LNCaP clone FGC (cell line): ENCODE measurements at places on chromosomes 2 and 18.

GRCh38 chr2:18408638-18409037 lies 151.8 kb downstream of the RDH14 start:
- no peak for DNase-seq

DNA sequence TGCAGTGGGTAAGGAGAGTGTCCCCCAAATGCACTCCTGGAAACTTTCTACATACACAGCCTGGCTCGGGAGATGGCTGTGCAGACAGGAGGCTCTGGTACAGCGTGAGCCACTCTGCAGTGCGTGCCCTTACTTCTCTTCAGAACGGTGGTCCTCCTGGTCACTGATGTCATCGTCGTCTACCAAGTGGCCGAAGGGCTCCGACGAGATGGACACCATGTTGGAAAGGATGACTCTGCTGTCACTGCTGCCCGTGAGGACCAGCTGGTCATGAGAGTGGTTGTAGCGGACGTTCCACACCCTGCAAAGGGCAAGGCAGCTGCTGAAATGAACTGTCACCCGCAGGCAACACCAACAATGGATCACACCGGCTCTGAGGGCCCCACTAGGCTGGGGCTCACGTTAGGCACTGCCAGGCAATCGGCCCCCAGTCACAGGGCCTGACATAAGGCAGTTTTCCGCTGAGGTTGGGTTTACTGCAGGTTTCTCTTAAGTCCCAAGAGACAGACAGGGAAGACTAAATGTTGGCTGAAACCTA lies 185.3 kb downstream of the EIPR1 start:
- no peak for DNase-seq

- no peak for DNase-seq
Observed at GRCh38 chr2:156379071-156379470, 46.5 kb upstream of the NR4A2 start.

GRCh38 chr2:47907039-47907781 lies 912 bp upstream of the FBXO11 start:
- DNase-seq, result peak; percentile 46

DNA sequence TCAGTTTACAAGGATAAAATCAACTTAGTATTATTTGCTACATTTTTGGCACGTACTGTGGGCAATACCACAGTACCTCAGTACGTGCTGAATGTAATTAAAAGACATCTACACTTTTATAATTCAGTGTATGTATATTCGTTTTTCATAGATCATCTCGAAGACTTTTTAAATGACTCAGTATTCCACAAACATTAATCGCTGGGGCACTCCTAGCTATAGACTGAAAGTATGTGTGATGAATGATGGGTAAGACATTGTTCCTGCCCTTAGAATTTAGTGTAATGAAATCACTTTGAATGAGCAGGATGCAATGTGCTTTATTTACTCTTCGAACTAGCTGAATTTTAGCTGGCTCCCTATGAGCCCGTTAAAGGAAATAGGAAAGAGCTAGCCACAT lies 245.6 kb upstream of the RASGRP3 start:
- DNase-seq, result no peak

GRCh38 chr2:41321351-41321750 lies 726.5 kb upstream of the PKDCC start:
- DNase-seq, result no peak

- DNase-seq, result no peak
Observed at GRCh38 chr2:112767693-112768330, 3.4 kb upstream of the CKAP2L start.

GRCh38 chr2:178707476-178707875 lies 99.7 kb downstream of the TTN start:
- DNase-seq, result no peak

GRCh38 chr2:206213514-206213845 lies 53.8 kb downstream of the EEF1B2 start:
- no peak for DNase-seq

GRCh38 chr2:198137733-198138132 lies 333.3 kb downstream of the PLCL1 start:
- DNase-seq, result no peak

- DNase-seq, result peak; percentile 71
Observed at GRCh38 chr18:3585656-3586509, 135.9 kb downstream of the TGIF1 start.

- peak; percentile 22 for DNase-seq
Observed at GRCh38 chr2:148052687-148053086, 31.8 kb downstream of the MBD5 start.

DNA sequence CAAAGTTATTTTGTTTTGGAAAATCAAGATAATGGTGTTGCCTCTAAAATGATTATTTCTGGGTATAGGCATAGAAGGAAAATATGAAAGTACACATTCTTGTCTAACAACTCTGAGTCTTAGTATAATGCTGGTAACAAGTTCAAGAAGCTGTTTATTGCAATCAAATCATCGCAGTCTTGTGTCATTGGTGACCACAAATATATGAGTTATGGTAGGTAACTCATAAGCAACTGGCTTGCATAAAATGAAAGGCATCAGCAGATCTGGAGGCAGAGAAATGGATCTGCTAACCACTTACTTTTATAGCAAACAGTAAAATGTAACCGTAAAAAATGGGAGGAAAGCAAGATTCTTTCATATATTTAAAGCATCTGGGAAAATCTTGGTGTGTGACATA lies 156.2 kb upstream of the TCF4 start:
- no peak for DNase-seq

GRCh38 chr18:24065906-24066305 lies 51.4 kb downstream of the TTC39C start:
- no peak for DNase-seq

DNA sequence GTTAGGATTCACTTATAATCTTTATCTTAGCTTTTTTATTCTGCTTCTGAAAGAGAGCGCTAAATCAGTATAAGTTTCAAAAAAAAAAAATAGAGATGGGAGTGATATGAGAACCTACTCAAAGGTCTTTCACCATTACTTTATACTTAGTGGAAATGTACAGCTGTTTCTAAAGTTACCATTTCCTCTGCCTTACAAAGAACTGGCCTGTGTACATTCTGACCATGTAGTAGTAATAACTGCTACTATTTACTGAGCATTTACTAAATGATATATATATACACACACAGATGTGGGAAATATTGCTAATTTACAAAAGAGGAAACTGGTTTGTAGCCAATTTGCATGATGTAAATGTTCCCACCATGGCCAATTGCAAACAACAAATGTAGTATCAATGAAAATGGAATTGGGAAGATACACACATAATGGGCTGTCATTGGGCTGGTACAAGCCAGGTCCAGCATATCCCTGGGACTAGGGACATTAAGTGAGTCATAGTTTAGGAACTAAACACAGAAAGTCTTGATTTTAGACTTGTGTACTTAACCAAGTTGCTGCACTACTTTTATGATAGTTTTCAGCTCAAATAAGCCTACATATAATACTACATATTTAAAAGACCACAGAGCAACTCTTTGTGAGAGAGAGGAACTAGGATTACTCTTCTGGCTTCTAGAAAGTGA lies 67.1 kb downstream of the DYNC1I2 start:
- no peak for DNase-seq

- no peak for DNase-seq
Observed at GRCh38 chr2:195509551-195509950, 147.5 kb upstream of the SLC39A10 start.

- no peak for DNase-seq
Observed at GRCh38 chr2:107595749-107596148, 230.9 kb upstream of the RGPD4 start.

GRCh38 chr2:227610123-227610522 lies 4.5 kb downstream of the SCYGR3 start:
- no peak for DNase-seq

DNA sequence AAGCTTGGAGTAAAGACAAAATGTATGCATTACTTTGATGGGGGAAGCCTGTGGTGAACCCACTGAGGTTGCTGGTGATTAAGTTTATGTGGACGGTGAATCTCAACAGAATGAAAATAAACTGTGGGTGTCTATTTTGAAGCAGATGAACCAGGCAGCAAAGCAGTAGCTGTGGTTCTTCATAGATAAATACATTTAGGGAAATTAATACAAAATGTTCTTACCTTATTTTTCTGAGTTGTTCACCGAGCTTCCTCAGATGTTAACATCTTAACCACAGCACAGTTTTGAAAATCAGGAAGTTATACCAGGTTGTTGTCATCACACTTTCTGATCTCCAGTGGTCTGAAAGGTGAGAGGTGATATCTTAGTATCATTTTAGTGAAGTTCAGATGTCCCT lies 53.9 kb downstream of the NCK2 start:
- DNase-seq, result no peak

GRCh38 chr18:51438797-51439350 lies 241.4 kb upstream of the MEX3C start:
- DNase-seq, result no peak
